ENCODE measurements at places on chromosomes 16 and 17. TPM values are rescaled to one million over a fixed set of nuclear protein-coding genes. Genes with fewer than 3 reads are reported as not detected.
A peak's percentile ranks its signal among the peaks of the same experiment; 100 is the strongest.

DNA sequence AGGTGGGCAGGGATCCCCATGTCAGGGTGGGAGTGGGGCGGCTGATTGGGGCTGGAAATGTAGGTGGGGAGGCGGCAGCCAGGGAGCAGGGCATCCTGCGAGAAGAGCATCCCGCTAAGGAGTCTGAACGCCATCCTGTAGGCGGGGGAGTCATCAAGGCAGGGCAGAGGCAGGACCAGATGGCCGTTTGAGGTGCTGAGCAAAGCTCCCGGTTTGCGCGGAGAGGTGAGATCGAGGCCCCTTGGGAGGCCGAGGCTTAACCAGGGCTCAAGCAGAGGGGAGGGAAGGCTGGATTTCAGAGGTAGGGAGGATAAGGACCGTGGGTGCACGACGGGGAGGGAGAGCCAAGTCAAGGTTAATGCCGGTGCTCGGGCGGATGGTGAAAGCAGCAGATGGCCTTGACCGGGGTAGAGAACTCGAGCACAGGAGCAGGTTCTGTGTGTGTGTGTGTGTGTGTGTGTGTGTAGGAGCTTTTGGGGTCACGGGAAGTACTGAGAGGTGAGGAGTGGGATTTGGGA, 472 bp upstream of the NME2 start:
- peak; percentile 88 for DNase-seq

The PARD6A gene
- total RNA-seq: 3.9 TPM

- no peak for DNase-seq
These were observed 585 bp upstream of the KRT36 start for GRCh38 chr17:41490000-41490990.

DNA sequence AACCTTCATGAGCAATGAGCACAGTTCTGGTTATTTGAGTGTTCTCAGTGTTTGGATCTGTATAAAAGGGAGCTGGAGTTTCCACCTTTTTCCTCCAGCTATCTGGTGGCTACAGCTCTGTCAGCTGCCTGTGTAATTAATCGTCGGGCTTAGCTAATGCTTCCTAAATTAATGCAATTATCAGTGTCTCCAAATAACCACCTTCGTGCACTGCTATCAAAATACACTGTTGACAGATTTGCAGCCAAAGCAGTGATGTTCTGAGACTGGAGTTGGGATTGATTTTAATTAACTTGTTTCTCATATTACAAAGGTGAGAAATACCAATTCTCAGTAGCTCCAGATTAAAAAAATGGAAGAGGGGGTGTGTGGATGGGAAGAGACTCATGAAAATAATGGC, 325.8 kb downstream of the CBLN1 start:
- DNase-seq: no peak

The C16orf46 gene
- 0.19 TPM for total RNA-seq

- peak; percentile 60 for DNase-seq
These were observed 331.9 kb downstream of the FOXL1 start for GRCh38 chr16:86910161-86910769.

DNA sequence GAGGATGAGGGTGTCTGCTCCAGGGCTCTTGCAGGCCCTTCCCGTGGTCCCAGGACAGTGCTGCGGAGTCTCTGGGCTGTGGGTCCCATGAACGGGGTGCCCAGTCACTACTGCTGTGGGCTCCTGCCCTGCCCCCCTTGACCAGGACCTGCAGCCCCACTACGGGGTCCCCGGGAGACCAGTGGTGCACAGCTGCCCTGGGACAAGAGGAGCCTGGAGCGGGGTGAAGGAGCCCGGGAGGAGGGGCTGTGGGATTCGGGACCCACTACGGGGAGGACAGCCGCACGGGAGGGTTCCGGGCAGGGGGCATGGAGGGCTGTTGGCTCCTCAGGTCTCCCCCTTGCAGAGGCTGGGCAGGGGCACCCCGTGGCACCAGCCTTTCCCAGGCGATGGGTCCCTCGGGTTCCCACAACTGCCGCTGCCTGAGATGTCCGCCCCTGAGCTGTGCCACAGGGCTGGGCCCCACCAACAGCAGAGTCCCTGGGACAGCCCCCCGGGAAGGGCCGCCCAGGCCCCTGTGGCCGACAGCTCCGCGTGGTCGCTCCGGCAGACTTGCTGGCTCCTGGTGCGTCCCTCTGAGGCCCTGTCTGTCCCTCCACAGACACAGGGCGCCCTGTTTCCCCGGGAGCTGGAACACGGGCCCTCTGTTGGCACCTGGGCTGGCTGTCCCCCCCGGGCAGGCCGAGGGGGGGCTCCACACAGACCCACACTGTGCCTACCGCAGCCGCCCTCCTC, 52.1 kb upstream of the GNG13 start:
- DNase-seq: no peak

- DNase-seq: peak; percentile 94
These were observed 235.6 kb downstream of the ZNF423 start for GRCh38 chr16:49620158-49620868.

- DNase-seq: no peak
These were observed 216.4 kb upstream of the CIBAR2 start for GRCh38 chr16:85328676-85329058.

The CASKIN2 gene
- total RNA-seq: 72.8 TPM

GRCh38 chr17:81961087-81961511, at the start of gene NOTUM:
Gene NOTUM (minus strand): TSS chr17:81961187. CDS start chr17:81960909, 278 bp downstream.
- no peak for DNase-seq

DNA sequence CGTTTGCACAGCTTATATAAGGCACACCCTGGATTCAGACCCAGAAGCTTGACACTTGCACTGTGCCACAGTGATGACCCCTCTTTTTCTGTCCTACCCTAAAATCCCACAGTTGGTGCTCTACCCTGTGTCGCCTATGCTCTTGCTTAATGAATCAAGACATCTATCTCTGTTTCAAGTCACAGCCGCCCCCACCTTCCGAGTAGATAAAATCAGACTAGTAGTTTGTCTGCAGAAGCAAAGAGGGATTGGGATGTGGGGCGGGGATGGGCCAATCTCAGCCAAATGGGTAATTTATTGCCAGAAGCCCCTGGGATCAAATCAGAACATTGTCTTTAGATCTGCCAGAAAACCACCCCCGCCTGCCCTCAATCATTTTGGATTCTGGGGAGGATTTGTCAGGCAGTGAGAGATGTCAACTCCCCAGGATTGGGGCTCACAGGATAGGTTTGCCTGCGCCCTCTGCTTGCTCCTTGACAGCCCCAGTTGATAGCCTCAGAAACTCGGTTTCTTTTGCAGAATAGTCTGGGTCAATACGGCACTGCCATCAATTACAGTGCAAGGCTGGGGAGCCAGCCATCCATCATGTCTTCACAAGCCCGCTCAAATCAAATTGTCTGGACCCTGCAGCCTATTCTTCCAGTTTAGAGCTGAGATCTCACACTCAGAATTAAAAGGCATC, 520.8 kb downstream of the GRIN2A start:
- no peak for DNase-seq

The SPNS2 gene
- total RNA-seq: 18.6 TPM

DNA sequence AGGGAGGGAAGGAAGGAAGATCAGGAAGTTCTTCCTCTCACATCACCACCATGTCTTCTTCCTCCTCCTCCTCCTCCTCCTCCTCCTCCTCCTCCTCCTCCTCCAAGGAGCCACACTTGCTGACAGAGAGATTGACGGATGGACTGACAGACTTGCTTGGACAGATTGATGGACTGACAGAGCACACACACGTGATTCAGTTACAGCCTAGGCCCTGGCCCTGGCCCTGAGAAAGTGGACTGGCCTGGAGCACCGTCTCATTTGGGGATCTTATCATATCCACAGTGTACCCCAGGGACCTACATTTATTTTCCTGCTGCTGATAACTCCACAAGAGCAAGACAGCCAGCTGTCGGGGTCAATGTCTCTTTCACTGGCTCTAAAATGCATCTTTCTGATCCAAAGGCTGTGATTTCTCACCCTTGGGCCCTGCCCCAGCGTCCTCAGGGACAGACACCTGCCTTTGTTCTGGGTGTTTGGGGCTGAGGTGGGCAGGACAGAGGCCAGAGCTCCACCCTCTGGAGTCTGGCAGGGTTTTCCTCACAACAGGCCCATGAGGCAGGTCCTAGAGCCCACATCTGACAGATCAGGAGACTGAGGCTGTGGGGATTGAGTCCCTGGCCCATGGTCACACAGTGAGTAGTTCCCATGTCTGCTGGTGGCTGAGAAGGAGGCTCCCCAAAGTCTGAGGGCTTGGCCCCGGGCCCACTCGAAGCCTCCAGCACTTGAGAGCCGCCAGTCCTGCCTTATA, 2.3 kb upstream of the P2RX1 start:
- no peak for DNase-seq

- DNase-seq: no peak
These were observed 26.1 kb downstream of the SLC25A10 start for GRCh38 chr17:81737947-81738800.

The CD7 gene
- 3.2 TPM for total RNA-seq

DNA sequence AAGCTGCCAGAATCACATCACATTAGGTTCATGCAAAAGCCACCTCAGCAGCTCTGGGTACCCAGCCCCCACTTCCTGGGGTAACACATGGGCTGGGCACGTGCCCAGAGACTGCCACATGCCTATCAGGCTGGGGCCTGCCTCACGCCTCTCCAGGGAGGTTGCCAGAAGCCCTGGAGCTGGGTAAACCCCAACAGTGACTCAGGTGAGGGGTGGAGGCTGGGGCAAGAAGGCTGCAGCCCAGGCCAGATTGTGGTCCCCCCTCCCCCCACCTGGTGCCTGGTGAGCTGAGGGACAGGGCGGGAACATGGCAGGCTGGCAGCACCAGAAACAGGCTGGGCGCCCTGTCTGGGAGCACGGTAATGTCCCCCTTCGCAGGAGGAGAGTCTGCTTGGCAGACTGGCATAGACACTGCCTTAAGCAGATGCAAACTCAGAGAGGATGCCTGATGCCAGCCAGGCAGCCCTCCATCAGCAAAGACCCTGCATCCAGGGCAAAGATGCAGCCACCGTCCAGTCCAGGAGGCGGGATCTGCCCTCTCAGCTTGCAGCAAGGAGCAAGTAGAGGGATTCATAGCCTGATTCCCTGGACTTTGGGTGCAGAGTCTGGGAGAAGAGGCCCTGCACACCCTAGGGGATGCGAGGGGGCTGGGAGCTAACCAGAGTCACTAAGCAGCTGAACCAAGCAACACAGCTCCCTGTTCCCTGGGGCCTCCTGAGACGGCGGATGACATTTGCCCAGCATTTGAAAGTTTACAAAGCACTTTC, 28.8 kb downstream of the NGFR start:
- peak; percentile 76 for DNase-seq

DNA sequence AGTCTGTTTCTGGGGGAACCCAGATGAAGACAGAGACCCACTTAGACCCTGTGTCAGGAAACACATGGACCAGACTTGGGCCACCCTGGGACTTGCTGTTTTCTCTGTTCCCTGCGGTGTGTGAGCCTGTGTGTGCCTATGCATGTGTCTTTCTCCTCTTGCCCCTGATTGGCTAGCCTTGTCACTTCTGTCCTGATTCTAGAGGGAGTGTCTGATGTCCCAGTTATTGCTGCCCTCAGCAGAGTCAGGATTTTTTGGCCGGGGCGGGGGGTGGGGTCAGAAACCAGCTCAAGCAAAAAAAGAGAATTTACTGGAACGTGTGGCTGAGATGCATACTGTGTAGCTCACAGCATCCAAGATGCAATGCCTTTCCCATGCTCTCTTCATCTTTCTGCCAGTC, 30.5 kb downstream of the PLCG2 start:
- DNase-seq: no peak

DNA sequence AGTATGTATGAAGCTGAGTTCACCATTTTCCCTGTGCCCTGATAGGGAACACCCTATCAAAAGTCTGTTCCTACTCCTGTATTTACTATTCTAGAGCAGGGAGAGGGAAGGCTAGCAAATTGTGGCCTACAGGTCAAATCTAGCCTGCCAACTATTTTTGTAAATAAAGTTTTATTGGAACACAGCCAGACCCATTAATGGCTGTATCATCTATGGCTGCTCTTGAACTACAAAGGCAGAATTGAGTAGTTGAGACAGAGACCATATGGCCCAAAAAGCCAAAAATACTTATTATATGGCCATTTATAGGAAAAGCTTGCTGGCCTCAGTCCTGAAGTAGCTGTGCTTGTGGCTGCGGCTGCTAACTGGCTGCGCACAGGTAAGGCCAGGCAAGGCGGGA, 4.3 kb upstream of the ALDOC start:
- no peak for DNase-seq

- no peak for DNase-seq
These were observed 29.5 kb upstream of the CDH1 start for GRCh38 chr16:68707340-68708152.

GRCh38 chr17:31830971-31831858, 27.8 kb downstream of the COPRS start:
- DNase-seq: no peak

The RNF157 gene
- 28.0 TPM for total RNA-seq
